ENCODE measurements at places on chromosomes 7 and 10. TPM values are rescaled to one million over a fixed set of nuclear protein-coding genes. Genes with fewer than 3 reads are reported as not detected.

EIF5AL1 gene
- total RNA-seq = under 0.01 TPM

- no peak for DNase-seq
These were observed 51.1 kb upstream of the NANOS1 start for GRCh38 chr10:118978316-118978997.

DNA sequence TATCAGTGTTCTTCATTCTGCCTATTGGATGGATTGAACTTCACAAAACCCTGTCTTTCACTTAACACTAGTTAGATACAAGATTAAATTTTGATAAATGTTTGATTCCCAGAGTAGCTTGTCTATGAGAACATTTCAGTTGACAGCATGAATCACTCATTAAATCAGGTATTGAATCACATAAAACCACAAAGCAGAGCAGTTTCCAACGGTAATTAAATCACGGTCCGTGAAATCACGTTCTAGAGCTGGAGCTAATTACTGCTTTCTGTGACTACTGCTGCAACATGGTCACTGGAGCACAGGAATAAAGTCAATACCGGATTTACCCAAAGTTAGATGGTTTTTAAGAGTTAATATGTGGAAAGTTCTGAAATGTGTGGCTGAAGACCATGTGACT lies 257.8 kb upstream of the PCDH15 start:
- no peak for DNase-seq

SERPINE1 gene
- total RNA-seq = 14.1 TPM
